K562 (cell line): ENCODE measurements at places on chromosomes 6 and 20. TPM values are rescaled to one million over a fixed set of nuclear protein-coding genes. Genes with fewer than 3 reads are reported as not detected.

GRCh38 chr20:64024141-64024990 is 11.6 kb upstream of the C20orf204 start:
- H3K4me3 ChIP-seq, result no peak overlapping the region
- no peak overlapping the region for H3K27ac ChIP-seq
- H3K36me3 ChIP-seq, result peaks cover 89% of the 10 kb centered on the region; the same call in 2 of the 3 replicates

DNA sequence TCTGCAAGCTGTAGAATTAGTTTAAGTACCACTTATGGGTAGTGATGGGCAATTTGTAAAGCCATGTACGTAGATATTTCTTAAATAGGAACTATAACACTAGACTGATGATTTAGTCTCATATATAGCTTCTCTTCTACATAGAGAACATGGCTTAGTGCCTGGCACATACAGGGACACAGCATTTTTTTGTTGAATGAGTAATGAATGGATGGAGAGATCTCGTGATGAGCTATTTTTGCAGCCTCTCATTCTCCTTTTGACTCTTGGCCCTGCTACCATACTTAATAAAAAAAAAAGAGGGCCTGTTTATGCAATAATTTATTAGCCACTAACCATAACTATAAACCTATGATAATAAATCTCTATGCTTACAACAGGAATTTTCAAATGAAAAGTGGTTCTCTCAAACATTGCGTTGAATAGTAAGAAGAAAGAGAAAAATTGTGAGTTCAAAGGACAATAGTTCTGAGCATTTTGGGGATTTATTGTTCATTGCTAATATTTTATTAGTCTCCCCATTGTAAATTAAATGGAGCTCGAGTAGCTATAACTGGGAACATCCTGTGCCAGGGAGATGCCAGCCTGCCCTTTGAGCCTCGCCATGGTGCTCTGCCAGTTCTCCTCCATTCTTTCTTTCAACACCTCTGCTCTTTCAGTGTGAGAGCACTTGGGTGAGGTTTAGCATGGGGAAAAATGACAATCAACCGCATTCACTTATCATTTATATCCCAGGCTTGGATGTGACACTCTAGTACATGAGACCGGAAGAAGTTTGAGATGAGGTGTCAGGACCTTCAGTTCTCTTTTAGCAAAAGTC is 14.7 kb upstream of the RCAN2 start:
- H3K4me1 ChIP-seq, result no peaks in the 10 kb centered on the region
- no peak overlapping the region for H3K4me3 ChIP-seq
- no peak overlapping the region for H3K27ac ChIP-seq
- no peak for DNase-seq

DNA sequence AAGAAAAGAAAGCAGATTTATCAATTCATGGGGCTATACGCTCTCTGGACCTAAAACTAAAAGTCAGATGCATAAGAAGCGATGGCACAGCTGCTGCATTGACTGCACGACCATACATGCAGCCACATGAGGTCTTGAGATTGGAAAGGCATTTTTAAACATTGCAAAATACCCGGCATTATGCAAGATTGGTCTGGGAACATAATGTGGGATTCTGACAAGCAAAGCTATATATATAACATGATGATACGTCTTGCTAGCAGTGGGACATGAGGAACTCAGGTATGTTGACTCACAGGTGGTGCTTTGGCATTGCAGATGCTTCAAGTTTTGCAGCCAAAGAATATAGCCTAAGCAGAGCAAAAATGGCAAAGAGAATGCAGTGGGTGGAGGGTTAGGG is 55.1 kb downstream of the SAMD3 start:
- H3K4me3 ChIP-seq, result no peak overlapping the region
- no peak overlapping the region for H3K27ac ChIP-seq
- no peaks in the 10 kb centered on the region for H3K36me3 ChIP-seq
- H3K4me1 ChIP-seq, result no peaks in the 10 kb centered on the region

DNA sequence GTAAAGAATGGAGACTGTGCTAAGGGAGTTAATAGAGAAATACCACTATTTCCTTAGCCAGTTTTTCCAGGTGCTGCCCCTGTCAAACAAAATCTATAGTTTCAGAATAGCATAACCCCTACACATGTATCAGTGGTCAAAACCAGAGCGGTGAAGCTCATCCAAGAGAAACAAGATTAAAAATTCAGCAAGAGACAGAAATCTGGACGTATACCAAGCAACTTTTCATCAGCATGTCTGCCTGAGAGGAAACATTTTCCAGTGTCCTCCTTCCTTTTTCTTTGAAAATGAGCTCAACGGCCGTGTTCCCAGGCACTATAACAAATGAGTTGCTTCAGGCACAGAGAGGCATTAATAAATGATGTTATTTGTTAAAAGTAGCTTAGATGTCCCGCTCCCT is 416.5 kb downstream of the BCKDHB start:
- no peak for DNase-seq
- no peak overlapping the region for H3K4me3 ChIP-seq
- no peaks in the 10 kb centered on the region for H3K4me1 ChIP-seq
- H3K36me3 ChIP-seq, result no peaks in the 10 kb centered on the region
- H3K27me3 ChIP-seq, result no peaks in the 10 kb centered on the region
- no peak overlapping the region for H3K27ac ChIP-seq

DNA sequence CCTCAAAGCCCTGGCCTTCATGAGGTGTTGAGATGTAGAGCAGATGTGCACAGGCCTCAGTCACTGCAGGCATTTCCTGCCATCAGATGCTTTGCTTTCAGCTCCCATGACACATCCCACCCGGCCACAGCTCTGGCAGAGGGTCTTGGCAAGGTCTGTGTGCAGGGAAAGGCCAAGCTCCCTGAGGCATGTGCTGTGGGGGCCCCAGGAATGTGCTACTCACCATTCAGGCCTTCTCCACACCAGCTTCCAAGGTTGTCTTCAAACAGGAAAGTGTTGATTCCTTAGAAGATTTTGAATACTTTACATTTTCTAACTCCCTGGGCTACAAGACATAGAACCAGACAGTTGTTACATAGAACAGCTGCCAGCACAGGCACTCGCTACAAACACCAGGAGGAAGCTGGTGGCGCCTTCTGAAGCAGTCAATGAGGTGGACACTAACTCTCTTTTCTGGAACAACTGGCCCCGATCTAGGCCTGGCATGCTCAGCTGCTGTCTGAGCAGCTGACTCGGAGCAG is 27.8 kb downstream of the CASS4 start:
- H3K4me1 ChIP-seq, result no peaks in the 10 kb centered on the region
- no peak for DNase-seq
- H3K4me3 ChIP-seq, result no peak overlapping the region
- H3K27me3 ChIP-seq, result no peaks in the 10 kb centered on the region
- peaks cover 85% of the 10 kb centered on the region for H3K36me3 ChIP-seq
- H3K27ac ChIP-seq, result no peak overlapping the region

GRCh38 chr6:101489456-101489855 is 95.9 kb downstream of the GRIK2 start:
- no peak overlapping the region for H3K4me3 ChIP-seq
- DNase-seq, result no peak
- H3K4me1 ChIP-seq, result no peaks in the 10 kb centered on the region
- H3K27me3 ChIP-seq, result no peaks in the 10 kb centered on the region
- H3K27ac ChIP-seq, result no peak overlapping the region
- H3K36me3 ChIP-seq, result no peaks in the 10 kb centered on the region

DNA sequence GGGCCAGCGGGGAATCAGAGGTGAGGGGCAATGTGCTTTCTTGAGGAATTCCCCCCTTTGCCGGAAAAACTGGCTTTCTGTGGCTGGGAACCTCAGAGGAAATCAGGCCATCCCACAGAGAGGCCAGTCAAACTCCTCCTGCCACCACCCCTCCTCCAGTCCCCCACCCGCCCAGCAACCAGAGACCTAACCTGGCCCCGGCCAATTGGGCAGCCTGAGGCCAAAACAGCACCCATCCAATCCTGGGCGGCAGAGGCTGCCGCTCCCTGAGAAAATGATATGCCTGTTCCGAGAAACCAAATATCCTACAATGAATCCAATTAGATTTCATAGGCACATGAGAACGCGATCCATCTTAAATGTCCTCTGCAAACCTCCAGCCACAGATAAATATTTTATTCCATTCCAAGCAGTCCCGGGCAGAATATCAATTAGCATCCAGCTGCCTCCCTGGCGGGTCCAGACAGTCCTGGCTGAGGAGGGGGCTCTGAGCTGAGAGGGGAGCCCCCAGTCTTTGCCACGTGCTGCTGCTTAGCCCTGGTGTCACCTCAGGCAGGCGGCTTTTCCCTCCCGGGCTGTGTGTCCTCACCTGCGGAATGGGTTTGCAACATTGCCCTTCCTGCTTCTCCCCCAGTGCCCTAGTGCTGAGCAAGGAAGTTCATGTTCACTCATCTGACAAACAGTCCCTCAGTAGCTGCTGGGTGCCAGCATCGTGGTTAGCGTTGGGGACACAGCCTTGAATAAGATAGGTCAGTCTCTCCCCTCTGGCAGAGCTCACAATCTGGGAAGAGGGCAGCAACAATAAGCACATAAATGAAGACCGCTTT is 95.0 kb downstream of the DLGAP4 start:
- H3K27ac ChIP-seq, result no peak overlapping the region
- H3K36me3 ChIP-seq, result no peaks in the 10 kb centered on the region
- peaks cover 21% of the 10 kb centered on the region for H3K27me3 ChIP-seq
- no peak for DNase-seq
- no peak overlapping the region for H3K4me3 ChIP-seq
- H3K4me1 ChIP-seq, result no peaks in the 10 kb centered on the region

DNA sequence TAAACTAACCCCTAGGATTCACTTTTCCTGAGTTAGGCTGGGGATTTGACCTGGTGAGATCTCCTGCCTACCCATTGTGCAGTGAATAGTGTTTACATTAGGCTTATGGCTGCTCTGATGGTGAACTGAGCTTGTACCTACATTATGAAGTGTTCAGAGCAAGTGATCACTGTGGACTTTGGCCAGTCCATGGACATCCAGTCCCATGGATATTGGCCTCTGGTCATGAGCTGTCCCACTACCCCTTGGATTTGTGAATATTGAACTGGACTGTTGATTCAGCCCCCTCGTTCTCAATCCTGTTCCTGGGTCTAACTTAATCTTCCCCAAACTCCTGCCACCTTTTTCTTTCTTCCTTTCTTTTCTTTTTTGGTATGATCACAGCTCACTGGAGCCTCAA is 13.8 kb downstream of the ASIP start:
- DNase-seq, result no peak
- no peaks in the 10 kb centered on the region for H3K27me3 ChIP-seq
- H3K27ac ChIP-seq, result no peak overlapping the region; the same call in 2 of the 3 replicates
- no peaks in the 10 kb centered on the region for H3K36me3 ChIP-seq
- H3K4me1 ChIP-seq, result no peaks in the 10 kb centered on the region; the same call in 1 of the 2 replicates

DNA sequence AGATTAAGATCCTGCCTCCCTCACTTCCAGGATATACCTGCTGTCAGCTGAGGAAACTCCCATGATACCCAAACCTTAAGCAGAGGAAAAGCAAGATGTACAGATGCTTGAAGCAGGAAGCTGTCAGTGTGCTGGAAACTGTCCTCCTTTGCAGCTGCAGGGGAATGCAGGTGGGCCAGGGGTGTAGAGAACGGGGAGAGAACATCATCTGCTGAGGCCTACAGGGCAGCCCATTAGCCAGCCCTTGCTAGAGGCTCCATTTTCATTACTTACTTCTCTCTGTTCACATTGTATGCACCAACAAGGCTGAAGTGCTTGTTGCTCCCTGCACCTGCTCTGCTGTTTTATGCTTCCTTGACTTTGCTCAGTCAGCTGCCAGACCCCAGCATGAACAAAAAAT is 119.1 kb downstream of the PRND start:
- DNase-seq, result no peak
- H3K4me1 ChIP-seq, result no peaks in the 10 kb centered on the region
- H3K27ac ChIP-seq, result no peak overlapping the region
- no peaks in the 10 kb centered on the region for H3K36me3 ChIP-seq
- H3K27me3 ChIP-seq, result peaks cover 19% of the 10 kb centered on the region; the same call in 1 of the 2 replicates

DNA sequence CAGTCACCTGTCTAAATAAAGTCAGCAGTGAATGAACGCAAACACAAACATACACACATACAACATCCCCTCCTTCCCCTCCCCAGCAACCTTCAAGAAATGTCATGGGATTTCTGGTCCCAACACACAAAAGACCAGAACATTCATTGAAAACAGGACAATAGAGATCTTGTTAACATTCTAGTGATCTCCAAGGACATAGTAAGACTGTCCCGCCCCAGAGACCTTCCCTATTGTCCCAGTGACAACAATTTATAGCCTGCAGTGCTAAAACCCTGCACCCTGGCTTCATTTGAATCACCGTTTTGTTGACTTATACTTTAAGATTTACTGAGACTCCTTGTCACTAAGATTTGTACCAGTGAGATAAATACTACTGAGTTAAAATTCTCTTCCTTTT is 143.9 kb upstream of the NOX3 start:
- H3K36me3 ChIP-seq, result no peaks in the 10 kb centered on the region
- H3K27ac ChIP-seq, result no peak overlapping the region
- H3K4me3 ChIP-seq, result no peak overlapping the region
- no peaks in the 10 kb centered on the region for H3K27me3 ChIP-seq
- no peak for DNase-seq

DNA sequence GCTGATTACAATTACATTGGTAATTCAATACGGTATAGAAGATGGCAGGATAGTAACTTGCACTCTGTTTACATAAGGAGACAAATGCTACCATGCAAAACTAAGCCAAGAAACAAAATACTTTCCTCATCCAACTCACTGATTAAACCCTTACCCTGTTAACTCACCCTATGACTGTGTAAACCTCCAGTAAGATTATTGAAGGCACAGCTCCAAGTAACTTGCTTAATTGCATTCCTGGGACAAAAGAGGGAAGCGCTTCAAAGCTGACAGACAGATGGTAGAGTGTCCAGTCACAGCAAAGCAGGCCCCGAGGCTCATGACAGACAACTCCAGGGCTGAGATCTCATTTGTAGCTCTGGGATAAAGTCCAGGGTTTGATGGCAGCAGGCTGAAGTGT is 6.9 kb upstream of the KIF16B start:
- no peak overlapping the region for H3K4me3 ChIP-seq
- no peak for DNase-seq
- H3K4me1 ChIP-seq, result peaks cover 10% of the 10 kb centered on the region; the same call in 1 of the 2 replicates
- H3K27me3 ChIP-seq, result no peaks in the 10 kb centered on the region
- H3K27ac ChIP-seq, result no peak overlapping the region

DNA sequence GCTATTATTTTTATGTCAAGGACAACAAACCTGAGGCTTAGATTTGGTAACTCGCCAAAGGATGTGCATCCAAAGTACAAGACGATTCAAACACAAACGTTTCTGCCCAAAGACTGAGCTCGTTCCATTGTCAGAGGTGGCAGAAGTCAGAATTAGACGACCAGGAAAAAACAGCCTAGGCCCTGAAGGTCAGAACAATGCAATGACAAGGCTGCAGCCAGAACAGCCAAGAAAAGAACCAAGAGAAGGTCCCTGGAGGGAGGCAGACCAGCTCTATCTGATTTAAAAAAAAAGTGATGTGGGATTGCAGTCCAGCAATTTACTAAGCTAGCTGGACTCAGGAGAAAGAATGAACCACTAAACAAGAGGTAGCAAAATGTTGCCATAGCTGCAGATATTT is 54.2 kb downstream of the NCOA7 start:
- no peak overlapping the region for H3K27ac ChIP-seq
- no peaks in the 10 kb centered on the region for H3K36me3 ChIP-seq
- DNase-seq, result no peak
- H3K4me3 ChIP-seq, result no peak overlapping the region
- H3K27me3 ChIP-seq, result no peaks in the 10 kb centered on the region
- peaks cover 30% of the 10 kb centered on the region for H3K4me1 ChIP-seq

GRCh38 chr6:41470331-41471063 is 75.7 kb upstream of the FOXP4 start:
- peaks cover 71% of the 10 kb centered on the region for H3K27me3 ChIP-seq
- no peak overlapping the region for H3K4me3 ChIP-seq
- no peaks in the 10 kb centered on the region for H3K36me3 ChIP-seq

TRIM10 gene
- 0.90 and 1.00 TPM in 2 replicates for polyA plus RNA-seq

CYP24A1 gene
- polyA plus RNA-seq, result not detected in 2 replicates

ZC3H12D gene
- 0.04 and 0.05 TPM in 2 replicates for polyA plus RNA-seq

SNAP91 gene
- polyA plus RNA-seq, result not detected in 2 replicates

SGK2 gene
- 0.21 and 0.57 TPM in 2 replicates for polyA plus RNA-seq
